ENCODE measurements at places on chromosomes 16 and 17.

DNA sequence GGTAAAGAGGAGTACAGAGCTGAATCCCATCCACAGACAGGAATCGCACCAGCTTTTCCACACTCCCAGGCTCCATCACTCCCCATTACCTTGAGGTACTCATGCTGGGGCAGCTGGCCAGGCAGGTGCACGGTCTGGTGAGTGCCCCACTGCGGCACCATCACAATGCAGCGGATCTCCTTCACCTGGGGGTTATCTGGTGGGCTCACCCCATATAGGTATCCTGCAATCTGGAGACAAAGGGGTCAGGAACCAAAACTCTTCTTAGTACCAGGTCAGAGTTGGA is 1.8 kb upstream of the RILP start:
- DNase-seq: no peak

DNA sequence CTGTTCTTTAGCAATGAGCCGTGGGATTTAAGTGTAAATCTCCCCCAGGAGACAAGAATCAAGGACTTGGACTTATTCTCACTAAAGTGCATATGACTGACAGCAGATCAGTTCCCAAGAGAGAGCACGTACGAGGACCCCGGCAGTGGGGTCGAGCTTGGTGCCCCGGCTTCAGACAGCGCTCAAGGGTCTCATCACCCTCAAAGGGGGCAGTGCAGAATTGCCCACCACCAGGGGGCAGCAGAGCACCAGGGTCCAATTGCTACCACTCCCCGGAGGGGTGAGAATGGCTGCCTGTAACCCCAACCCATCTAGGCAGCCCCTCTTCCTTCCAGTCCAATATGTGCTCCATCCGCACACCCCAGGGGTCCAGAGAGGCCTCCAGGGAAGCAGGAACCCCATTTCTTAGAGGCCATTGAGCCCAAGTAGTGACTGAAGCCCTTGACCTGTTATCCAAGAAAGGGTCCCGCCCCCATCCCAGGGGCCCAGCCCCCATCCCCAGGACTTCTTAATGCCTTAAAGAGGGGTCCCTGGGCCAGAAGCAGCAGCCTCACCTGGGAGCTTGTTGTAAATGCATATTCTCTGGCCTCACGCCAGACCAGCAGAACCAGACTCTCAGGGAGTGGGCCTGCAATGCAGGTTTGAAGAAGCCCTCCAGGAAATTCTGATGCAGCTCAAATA is 86.1 kb downstream of the ZDHHC7 start:
- DNase-seq: peak; percentile 76

GRCh38 chr17:50769884-50770283 is 2.6 kb upstream of the ANKRD40CL start:
- no peak for DNase-seq

DNA sequence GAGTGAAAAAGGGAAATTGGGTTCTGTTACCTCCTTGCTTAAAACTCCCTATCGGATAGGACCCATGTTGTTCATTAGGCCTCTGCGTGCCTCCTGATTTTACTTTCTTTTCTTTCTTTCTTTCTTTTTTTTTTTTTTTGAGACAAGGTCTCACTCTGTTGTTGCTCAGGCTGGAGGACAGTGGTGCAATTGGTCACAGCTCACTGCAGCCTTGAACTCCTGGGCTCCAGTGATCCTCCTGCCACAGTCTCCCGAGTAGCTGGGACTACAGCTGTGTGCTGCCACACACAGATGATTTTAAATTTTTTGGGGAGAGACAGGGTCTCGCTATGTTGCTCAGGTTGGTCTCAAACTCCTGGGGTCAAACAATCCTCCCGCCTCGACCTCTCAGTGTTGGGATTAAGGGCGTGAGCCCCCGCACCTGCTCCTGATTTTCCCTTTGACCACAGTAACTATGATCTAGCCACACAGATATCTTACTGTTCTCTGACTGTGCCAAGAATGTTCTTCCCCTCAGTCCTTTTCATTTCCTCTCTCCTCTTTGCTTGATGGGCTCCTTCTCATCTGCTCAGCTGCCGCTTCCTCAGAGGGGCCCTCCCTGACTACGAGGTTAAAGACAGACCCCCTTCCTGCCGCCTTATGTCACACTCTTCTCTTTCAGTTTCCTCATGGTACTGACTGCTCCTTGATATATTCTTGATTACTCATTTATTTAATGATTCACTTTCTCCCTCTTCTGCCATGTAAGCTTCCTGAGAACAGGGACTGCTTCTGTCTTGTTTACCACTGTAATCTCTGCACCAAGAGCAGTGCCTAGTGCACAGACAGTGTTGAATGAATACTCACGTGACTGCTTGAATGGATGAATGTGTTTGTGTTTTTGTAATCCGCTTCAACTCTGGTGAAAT is 44.3 kb downstream of the LCMT1 start:
- DNase-seq: peak; percentile 25

Data from activated CD4-positive, alpha-beta T cell treated with anti-CD3 and anti-CD28 coated beads, Interleukin-2, amount 50 U/mL, for 48 hours (primary cell).